Neural crest cell (in vitro differentiated cells): ENCODE measurements at places on chromosomes 4 and X.

DNA sequence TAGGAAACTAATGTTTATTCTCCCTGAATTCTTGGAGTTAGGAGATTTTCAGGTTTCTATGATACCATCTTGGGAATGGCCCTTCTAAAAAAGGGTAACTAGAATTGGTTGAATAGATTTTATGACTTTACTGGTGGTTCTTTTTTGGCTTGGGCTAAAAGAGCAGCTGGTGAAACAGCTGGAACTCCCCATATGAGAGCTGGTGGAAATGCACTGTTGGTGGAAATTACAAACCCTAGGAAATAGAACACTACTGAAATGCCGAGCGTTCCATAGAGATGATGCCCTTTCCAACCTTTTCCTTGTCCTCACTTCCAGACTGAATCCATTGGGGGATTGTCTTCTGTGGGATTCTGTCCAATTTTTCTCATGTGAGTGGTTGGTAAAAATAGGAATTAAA is 139.5 kb downstream of the STIM2 start:
- no peak for DNase-seq

DNA sequence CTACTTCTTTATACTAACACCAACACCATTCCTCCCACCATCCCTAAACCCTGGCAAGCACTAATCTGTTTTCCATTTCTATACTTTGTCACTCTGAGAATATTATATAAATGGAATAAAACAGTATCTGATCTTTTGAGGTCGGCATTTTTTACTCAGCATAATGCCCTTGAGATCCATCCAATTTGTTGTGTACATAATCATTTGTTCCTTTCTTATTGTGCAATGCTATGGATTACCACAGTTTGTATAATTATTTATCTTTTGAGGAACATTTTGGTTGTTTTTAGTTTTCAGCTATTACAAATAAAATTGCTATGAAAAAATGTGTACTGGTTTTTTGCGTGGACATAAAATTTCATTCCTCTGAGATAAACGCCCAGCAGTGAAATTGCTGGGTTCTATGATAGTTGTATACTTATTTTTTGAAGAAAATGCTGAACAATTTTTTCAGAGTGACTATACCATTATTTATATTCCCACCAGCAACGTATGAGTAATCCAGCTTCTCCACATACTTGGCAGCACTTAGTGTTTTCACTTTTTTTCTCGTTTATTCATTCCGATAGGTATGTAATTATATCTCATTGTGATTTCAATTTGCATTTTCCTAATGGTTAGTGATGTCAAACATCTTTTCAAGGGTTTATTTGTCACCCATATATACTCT is 154.3 kb upstream of the DCAF8L1 start:
- DNase-seq: no peak

GRCh38 chr4:38189445-38189844 is 229.2 kb downstream of the PTTG2 start:
- no peak for DNase-seq

GRCh38 chr4:110296892-110297291 is 98.5 kb upstream of the ELOVL6 start:
- no peak for DNase-seq
